ENCODE measurements at places on chromosomes 5 and 9. TPM values are rescaled to one million over a fixed set of nuclear protein-coding genes. Genes with fewer than 3 reads are reported as not detected.

The SLC4A9 gene
- not detected for total RNA-seq

The HSD17B4 gene
- total RNA-seq = 126 TPM

The PCDHGA7 gene
- 3.6 TPM for total RNA-seq

The C6 gene
- total RNA-seq = 26.9 TPM

The PTGDS gene
- 4.5 TPM for total RNA-seq

The DBH gene
- total RNA-seq = not detected

The CATSPER3 gene
- not detected for total RNA-seq

The UNC13B gene
- total RNA-seq = 16.2 TPM

The SPINK13 gene
- not detected for total RNA-seq

The UAP1L1 gene
- 10.7 TPM for total RNA-seq

The GABRA6 gene
- total RNA-seq = not detected

The ADGRD2 gene
- not detected for total RNA-seq

The SOX30 gene
- total RNA-seq = not detected

The LHX3 gene
- not detected for total RNA-seq

The CYSRT1 gene
- total RNA-seq = not detected

The FBXO4 gene
- total RNA-seq = 14.3 TPM

The STKLD1 gene
- total RNA-seq = not detected

The OLFM1 gene
- 2.7 TPM for total RNA-seq

The CD180 gene
- total RNA-seq = not detected

The ENTR1 gene
- 38.9 TPM for total RNA-seq

The SPATA31A3 gene
- not detected for total RNA-seq

The TYRP1 gene
- not detected for total RNA-seq

The TLR4 gene
- total RNA-seq = 29.8 TPM

The FLT4 gene
- total RNA-seq = under 0.01 TPM

The TNFSF15 gene
- total RNA-seq = 0.16 TPM

The FOXD4L3 gene
- total RNA-seq = not detected

The CNOT6 gene
- 13.3 TPM for total RNA-seq

The ACER2 gene
- total RNA-seq = 10.9 TPM

The TMC1 gene
- not detected for total RNA-seq

The LRRC19 gene
- not detected for total RNA-seq

The DMRTA1 gene
- not detected for total RNA-seq

The SLC6A18 gene
- total RNA-seq = not detected

The ARHGEF28 gene
- 6.0 TPM for total RNA-seq

The SLC34A3 gene
- not detected for total RNA-seq

The SPATA9 gene
- not detected for total RNA-seq

The SLC24A2 gene
- total RNA-seq = not detected

The ADAMTS13 gene
- total RNA-seq = 1.5 TPM
